ENCODE measurements at places on chromosomes 1 and 21.

DNA sequence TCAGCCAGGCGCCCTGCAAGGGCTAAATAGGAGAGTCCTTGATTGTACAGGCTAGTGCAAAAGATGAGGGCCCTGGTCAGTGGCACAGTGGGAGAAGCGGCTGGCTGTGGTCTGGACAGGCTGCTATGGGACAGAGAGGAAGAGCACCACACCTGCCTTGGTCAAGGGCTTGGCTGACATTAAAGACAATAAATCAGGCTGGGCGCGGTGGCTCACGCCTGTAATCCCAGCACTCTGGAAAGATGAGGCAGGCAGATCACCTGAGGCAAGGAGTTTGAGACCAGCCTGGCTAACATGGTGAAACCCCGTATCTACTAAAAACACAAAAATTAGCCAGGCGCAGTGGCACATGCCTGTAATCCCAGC is 62.9 kb downstream of the NID1 start:
- no peak for DNase-seq

DNA sequence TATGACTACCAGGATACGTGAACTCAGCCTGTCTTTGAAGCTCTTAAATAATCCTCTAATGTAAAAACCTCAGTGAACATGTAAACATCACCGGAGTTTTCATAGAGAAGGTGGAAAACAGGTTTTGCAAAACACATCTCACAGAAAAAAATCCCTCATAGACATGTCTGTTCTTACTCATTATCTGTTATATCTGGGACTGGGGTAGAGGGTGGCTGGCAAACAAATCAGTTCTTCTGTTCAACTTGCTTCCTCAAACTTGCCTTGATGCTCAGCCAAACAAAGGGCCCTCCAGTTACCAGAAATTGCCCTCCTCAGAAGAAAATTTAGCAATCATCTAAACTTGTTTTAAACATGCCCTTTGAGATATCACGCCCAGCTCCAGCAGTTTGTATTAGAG is 66.1 kb upstream of the CXADR start:
- no peak for DNase-seq

DNA sequence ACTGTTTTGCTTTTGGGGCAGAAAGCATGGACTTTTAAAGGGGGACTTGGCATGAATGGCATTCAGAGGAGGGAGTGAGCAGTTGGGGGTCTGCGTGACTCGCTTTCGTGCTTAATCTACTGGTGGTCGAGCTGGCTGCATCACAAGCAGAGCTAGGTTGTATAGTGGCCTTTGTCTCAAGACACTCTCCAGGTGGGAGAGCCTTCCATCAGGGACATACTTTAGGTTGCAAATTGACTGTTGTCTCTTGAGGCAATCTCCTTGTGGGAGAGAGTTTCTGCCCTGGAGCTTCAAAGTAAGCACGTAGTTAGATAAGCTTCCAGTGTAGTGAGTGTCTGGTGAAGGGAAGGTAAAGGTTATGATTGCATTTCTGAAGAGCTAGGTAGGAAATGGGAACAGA is 93.9 kb downstream of the C1orf21 start:
- no peak for DNase-seq

- no peak for DNase-seq
Measured at GRCh38 chr1:200972985-200973742, 50.4 kb downstream of the KIF21B start.

DNA sequence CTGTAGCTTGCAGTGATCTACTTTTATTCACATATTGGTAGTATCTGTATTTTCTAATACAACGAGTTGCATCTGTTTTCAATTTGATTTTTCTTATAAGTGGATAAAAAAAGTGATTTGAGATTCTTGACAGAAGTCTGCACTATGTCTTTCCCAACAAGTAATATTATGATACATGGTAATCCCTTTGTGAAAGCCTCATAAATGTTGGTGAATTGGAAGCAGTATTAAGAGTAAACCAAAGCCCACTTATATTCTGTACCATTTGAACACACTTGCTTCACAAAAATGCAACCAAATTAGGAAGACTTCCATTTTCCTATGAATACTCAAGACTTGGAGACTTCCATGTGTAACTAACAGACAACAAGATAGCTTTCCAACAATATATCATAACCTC is 172.0 kb downstream of the HMCN1 start:
- no peak for DNase-seq

- DNase-seq: no peak
Measured at GRCh38 chr1:234887016-234887900, 241.4 kb downstream of the TOMM20 start.

DNA sequence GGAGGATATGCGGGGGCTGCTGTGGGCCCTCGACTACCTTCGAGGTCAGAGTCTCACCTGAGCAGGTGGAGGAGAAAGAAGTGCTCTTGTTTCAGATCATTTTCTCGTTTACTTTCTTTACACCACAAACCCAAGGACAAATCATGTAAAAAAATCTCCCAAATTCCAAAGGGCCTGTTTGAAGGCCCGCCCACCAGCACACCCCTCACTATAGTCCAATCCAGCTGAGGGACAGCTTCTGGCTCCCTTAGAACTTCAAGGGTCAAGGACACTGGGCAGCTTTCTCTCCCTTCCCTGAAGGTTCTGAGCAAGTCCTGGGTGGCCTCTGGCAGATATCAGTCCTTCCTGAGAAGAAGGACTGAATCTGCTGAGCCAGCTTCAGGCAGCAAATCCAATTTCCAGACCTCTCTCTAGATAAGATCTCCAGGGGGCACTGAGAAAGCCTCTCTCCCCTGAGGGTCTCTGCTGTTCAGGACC is 5.5 kb downstream of the STK40 start:
- DNase-seq: no peak

GRCh38 chr1:79638382-79638781 is 631.9 kb upstream of the ADGRL4 start:
- DNase-seq: no peak

Data from stimulated activated CD4-positive, alpha-beta T cell treated with anti-CD3 and anti-CD28 coated beads, Interleukin-2, amount 100 ng/mL, for 24 hours (primary cell).